ENCODE measurements at places on chromosomes 16 and 17.

DNA sequence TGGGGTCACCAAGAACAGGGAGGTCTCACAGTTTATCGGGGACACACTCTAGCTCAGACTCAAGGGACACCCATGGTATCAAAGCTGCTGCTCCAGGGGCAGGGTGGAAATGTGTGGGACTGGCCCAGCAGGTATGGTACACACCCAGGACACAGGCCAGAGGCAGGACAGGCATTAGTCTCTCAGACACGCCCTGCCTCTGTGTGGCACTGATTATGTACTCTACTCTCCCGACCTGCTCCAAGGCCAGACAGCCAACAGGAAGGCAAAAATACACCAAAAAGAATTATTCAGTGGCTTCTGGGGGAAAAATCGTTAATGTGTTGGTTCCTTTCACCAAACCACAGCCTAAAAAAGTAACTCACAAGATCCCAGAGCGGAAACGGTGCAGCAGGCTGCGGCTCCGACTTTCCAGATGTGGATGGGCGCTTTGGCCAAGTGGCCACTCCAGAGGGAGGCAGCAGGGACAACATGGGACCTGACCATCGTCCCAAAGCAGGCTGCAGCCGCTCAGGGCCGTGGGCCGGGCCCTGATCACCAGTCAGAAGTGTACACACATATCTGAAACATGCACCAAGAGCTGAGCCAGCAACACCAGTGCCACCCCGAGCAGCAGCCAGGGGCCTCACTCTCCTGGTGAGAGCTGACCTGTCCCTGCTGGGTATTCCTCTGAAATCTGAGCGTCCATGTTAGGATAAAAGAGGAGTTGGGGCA lies 1.0 kb upstream of the SIRT7 start:
- DNase-seq, result no peak

- peak; percentile 78 for DNase-seq
Measured at GRCh38 chr17:73189417-73190099, 3.3 kb upstream of the COG1 start.

- no peak for DNase-seq
Measured at GRCh38 chr17:38947189-38947588, 20.0 kb downstream of the FBXO47 start.

DNA sequence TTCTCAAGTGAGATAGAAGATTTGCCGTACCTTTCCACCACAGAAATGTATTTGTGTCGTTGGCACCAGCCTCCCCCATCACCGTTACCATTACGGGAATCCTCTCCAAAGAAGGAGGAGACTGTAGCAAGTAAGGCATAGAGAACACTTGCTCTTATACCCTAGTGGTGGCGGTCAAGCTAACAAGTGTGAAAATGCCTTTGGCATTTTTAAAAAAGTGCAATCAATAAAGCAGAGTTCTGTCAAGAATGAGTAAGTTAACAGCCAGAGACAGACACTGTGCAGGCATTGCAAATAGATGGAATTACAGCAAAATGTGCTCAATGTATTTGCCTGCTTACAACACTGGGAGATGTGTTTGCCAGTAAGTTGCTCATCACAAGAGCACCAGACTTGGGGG lies 7.7 kb downstream of the MSL1 start:
- no peak for DNase-seq

DNA sequence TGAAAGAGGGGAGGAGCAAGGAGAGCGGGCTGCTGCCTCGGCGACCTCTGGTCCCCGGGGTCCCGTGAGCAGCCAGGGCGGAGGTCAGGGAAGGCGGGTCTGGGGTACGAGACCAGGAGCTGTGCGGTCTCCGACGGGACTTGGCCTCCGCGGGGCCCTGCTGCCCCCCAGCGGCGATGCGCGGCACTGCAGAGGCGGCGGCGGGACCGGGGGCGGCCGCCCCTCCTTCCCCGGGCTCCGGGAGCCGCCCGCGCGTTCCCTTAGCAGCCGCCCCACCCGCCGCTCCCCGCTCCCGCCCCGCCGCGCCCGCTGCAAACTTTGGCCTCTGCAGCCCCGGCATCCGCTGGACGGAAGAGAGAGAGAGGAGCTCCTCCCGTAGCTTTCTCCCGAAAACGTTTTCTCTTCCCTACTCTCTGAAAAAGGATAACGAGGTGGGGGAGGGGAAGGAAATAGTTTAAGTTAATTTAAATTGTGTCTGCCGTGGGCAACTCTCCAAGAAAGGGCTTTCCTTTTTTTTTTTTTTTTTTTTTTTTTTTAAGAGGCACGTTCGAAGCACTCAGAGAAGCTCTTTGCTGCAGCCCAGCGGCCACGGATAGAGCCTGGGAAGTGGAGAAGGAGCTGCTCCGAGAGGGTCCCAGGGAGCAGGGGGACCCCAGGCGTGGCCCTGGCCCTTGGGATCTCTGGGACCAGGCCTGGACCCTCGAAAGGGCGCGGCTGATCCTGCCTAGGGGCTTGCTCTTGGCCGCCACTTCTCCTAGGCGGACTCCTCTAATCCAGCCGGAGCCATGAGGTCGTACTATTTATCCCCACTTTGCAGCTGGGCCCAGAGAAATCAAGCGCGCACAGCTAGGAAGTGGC lies 43.2 kb downstream of the C16orf82 start:
- peak; percentile 94 for DNase-seq

DNA sequence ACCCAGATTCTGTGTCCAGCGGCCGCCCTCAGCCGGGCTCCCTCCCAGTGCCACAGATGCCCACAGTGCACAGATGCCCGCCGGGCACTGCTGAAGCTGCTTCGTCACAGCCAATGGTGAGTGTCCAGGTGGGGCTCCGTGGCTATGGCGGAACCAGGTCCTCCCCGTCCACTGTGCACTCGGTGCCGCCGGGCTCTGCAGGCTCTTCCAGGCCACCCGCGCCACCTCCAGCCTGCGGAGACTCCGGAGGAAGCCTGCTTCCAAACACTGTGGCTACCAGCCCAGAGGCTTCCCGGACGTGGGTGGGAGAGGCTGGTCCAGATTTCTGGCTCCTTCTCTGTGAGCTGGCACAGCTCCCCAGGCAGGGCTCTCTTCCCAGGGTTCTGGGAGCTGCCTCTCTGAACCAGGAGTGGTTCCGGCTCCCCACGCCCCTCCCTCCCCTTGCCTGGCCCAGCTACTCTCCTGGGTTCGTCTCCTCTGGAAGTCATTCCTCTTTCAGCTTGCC lies 2.8 kb upstream of the PYCR1 start:
- no peak for DNase-seq
